ENCODE measurements at places on chromosomes 4 and X.

DNA sequence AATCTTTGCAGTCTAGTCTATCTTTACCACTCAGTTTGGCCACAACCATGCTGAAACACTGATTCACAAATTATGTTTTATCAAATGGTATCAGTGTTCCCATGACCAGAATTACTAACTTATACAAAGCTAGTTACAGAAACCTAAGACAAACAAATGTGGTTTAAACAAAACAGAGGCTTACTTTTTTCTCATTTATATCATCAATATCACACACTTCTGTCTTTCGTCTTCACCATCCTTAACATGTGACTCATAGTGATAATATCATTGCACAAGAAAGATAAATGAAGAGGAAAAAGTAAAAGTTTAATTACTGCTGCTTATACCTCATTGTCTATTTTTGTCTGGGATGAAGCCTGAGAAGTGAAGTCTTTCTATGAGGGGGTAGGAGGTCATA lies 406.6 kb downstream of the PCDH10 start:
- DNase-seq = no peak

DNA sequence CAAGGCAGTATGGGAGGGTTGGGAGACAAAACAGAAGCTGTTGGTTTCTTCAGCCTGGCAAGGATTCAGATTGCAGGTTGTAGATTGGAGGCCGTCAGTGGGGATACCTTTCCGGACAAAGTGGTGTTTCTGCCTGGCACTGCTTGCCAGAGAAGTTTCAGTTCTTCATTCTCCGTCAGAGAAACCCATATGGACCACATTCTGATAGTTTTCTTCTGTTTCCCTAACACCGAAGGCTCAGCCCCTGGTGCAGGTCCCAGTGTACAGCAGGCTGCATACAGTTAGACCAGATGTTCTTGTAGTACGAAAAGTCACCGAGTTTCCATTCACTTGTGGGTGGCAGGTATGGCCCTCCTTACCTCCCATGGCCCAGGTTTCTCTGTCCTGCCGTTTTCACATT lies 107.3 kb downstream of the PTTG2 start:
- no peak for DNase-seq

- no peak for DNase-seq
These were observed 228.4 kb upstream of the EMCN start for GRCh38 chr4:100746141-100746739.

DNA sequence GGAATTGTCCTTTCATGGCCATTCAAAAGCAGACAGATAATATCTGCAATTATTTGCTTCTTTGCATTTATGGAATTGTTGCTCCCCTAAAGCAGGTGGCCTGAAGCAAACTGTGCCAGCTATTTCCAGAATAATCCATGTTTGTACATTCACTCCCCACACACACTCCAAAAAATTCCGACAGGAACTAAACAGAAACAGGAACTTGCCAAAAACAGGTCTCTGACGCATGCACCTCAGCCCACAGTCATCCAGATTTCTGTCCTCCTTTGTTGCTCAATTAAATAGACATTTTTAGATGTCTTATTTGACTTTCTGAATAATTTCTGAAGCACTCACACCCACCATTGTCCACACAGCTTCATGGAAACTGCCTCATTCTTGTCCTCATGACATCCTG lies 71.5 kb upstream of the EDNRA start:
- DNase-seq = no peak

- no peak for DNase-seq
These were observed 63.2 kb upstream of the TNIP3 start for GRCh38 chr4:121227341-121227792.

DNA sequence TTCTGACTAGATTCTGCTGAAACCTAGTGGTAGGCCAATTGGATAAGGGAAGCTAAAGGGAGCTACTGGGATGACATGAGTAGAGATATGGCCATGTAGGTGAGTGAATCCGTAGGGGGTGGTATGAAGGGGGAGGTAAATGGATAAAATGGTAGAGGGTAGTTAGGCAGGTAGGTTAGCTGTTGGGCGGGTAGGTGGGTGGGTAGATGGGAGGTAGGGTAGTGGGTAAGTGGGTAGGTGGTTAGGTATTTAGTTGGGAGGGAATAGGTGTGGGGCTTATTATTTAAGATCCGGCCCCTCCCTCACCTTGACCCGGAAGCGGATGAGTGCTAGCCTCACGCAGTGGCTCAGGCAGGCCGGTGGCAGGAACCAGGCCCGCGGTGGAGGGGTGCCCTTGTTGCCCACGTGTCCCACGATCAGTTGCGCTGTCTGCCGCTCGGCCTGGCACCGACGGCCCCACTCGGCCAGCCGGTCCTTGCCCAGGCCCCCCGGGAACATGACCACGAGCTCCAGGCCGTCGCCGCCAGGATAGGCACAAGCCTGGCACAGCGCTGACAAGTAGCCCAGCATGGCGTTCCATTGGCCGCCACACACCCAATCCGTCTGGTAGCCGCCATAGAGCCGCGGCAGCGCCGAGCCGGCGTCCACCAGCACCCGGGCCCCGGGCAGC lies 725 bp downstream of the FAM120C start:
- DNase-seq = peak; percentile 87

GRCh38 chr4:874971-875817 lies 49.3 kb upstream of the CPLX1 start:
- DNase-seq = no peak

DNA sequence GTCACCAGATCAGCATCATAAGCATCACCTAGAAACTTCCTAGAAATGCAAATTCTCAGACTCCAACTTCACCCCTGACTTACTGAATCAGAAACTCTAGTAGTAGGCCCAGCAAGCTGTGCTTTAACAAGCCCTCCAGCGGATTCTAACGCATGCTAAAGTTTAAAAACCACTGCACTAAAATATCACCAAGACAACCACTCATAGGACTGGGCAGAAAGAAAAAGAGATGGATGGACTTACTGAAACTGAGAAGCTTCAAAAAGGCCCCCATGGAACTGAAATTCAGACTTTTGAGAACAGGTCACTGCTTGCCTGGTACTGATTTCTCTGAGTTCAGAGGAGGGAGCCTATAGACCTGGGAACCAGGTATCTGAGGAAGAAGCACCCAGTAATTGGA lies 40.1 kb downstream of the FAM241A start:
- DNase-seq = no peak

DNA sequence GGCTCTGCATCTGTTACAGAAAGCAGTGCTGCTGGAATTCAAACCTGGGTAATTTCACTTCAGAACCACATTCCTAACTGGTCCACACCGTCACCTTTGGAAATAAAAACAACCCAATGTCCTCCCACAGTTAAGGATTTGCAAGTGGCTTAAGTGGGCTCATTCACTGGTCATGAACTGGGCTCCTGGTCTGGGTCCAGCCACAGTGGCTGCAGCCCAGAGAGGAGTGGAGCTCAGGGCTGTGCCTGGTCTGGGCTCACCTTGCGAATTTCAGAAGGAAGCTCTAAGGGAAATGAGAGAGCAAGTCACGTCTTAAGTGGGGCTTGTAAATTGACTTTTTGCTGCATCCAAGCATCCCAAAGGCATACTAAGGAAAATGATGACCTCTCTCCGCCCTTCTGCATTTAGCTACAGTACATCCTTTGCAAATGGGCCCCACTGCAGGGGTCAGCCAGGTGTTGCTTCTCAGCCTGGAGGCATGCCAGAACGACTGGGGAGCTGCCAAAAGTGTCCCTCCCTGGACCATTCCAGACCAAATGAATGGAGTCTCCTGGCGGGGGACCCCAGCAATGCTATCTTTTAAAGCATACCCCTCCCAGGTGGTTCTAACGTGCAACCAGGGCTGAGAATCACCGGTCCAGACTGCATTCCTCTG lies 25.6 kb upstream of the CRMP1 start:
- no peak for DNase-seq

- no peak for DNase-seq
These were observed 214.5 kb downstream of the KCNIP4 start for GRCh38 chr4:21733894-21734630.

DNA sequence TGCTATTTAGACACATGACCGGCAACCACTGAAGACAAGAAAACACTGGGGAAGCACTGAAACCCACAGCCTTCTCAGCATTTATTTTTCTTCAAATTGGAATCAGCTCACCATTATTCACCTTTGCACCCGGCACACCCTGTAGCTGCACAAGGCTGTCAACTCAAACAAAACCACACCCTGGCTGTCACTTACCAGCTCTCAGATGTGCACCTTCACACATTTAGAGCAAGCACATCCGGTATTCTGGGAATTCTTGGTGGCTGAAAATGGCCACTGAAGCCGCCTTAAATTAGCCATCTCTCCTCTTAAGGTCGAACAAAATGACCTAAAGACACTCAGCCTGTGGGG lies 5.9 kb downstream of the ZFYVE28 start:
- DNase-seq = no peak

DNA sequence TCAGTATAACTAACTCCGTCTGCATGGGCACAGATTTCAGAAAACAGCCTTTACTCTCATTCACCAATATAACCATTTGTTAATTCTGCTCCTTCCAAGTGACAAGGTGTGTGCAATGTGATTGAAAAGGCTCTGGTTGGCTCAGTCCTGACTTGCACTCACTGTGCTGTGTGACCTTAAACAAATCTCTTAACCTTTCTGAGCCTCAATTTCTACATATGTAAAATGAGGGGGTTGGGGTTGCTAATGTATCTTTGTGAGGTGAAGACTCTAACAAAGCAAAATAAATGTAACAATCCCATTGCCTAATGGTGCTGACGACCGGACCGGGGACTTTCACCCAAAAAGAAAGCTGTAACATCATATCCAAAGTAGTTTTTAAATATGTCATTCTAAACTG lies 112.5 kb upstream of the GPC4 start:
- no peak for DNase-seq

- no peak for DNase-seq
These were observed 5.1 kb upstream of the PRDX4 start for GRCh38 chrX:23662187-23662586.

All from right cardiac atrium (tissue), 5 donors.